ENCODE measurements at places on chromosomes 3 and 15. TPM values are rescaled to one million over a fixed set of nuclear protein-coding genes. Genes with fewer than 3 reads are reported as not detected.

DNA sequence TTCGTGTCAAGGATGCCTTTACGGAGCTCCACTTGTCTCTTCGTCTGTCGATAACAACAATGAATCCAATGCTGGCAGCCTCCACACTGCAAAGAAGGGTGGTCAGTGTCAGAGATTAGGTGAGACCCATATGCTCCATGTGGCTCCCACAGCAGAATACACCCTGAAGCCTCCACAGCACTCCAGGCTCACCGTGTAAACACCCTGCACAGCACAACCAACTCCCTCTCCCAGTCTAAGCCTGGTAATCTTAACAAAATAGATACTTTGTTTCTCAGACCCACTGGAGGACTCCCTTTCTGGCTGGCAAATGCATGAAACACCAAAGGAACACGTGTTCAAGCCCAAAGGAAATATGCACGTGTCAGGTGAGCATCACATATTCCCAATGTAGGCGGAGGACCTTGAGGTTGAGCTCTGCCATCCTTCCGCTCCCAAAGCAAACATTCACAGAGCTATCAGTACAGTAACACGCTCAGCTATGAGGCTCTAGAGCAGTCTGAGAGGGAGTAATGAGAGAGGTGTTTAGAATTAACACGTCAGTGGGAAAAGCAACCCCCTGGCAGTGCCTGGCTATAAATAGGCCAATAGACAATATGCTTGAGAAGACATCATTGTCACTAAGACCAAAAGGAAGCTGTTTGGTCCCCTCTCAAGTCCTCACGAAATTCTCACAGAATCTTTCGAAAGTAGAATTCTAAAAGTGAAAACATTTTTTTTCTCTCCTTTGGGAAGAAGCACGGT lies 86.7 kb downstream of the MCF2L2 start:
- peaks cover 5% of the 10 kb centered on the region for H3K36me3 ChIP-seq
- H3K4me1 ChIP-seq = peaks cover 6% of the 10 kb centered on the region
- H3K4me3 ChIP-seq = no peak overlapping the region
- DNase-seq = no peak
- H3K27me3 ChIP-seq = peaks cover 12% of the 10 kb centered on the region
- H3K27ac ChIP-seq = no peak overlapping the region

DNA sequence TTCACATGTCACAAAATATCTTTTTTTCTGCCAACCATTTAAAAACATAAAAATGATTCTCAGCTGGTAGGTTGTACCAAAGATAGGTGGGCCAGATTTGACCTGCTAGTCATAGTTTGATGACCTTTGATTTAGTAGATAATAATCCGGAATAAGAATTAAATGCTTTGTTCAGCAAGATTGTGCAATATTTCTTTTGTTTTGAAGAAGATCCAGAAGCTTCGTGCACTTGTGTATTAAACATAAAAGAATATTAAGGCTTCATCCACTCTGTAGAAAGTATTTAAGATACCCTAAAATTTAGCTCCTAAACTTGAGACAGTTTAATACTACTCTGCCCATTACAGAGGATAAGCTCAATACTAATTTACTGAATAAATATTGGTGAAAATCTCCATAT lies 258.4 kb downstream of the ADAMTSL3 start:
- DNase-seq = no peak
- H3K27ac ChIP-seq = no peak overlapping the region
- H3K4me3 ChIP-seq = no peak overlapping the region
- no peaks in the 10 kb centered on the region for H3K4me1 ChIP-seq
- peaks cover 4% of the 10 kb centered on the region for H3K27me3 ChIP-seq

DNA sequence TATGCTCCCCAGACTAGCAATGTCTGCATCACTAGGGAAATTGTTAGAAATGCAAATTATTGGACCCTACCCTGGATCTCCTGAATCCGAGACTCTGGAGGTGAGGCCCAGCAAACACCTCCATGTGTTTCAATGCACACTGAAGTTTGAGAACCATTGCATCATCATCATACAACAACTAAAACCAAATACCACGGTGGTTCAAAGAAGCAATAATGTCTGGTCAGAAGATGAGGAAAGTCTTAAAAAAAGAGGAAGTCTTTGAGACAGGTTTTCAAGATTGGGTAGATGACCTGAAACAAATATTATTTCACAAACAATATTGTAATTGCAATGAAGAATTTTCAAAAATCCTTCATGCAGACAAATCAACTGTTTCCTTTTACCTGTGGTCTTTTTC lies 60.3 kb upstream of the TRA2B start:
- no peak overlapping the region for H3K27ac ChIP-seq
- DNase-seq = no peak
- peaks cover 34% of the 10 kb centered on the region for H3K27me3 ChIP-seq
- H3K4me3 ChIP-seq = no peak overlapping the region

DNA sequence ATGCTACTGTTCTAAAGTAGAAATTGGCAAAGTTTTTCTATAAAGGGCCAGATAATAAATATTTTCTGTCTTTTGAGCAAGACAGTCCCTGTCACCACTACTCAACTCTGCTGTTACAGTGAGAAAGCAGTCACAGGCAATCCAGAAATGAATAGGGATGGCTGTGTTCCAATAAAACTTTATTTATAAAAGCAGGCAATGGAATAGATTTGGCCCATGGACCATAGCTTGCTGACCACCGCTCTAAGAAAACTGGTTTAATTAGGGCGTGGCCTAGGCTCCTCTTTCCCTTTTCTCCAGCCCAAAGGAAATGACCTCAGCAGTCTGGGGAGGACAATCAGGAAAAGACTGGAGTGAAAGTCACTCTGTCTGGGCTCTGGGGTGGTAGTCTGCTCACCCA lies 183.8 kb downstream of the MEGF11 start:
- H3K27ac ChIP-seq = no peak overlapping the region
- no peaks in the 10 kb centered on the region for H3K4me1 ChIP-seq
- no peak for DNase-seq
- no peaks in the 10 kb centered on the region for H3K36me3 ChIP-seq
- no peak overlapping the region for H3K4me3 ChIP-seq

- no peak for DNase-seq
- no peak overlapping the region for H3K27ac ChIP-seq
- H3K27me3 ChIP-seq = peaks cover 35% of the 10 kb centered on the region
Measured at GRCh38 chr3:194683380-194683779, 2.3 kb upstream of the FAM43A start.

GRCh38 chr3:101574388-101575112 lies 570 bp downstream of the PCNP start:
- DNase-seq = peak; percentile 88
- peak overlapping the region; percentile 94 for H3K4me3 ChIP-seq
- H3K27ac ChIP-seq = peak overlapping the region; percentile 95
- no peaks in the 10 kb centered on the region for H3K27me3 ChIP-seq
- H3K36me3 ChIP-seq = peaks cover 29% of the 10 kb centered on the region

GRCh38 chr3:117660941-117661817 lies 951.6 kb downstream of the TUSC7 start:
- no peaks in the 10 kb centered on the region for H3K36me3 ChIP-seq
- no peaks in the 10 kb centered on the region for H3K27me3 ChIP-seq
- no peak overlapping the region for H3K27ac ChIP-seq

RIOX2 gene
- total RNA-seq = 87.7 TPM

C3orf70 gene
- total RNA-seq = 0.05 TPM

GOLGA8S gene
- total RNA-seq = 0.07 TPM

All from activated CD4-positive, alpha-beta T cell treated with anti-CD3 and anti-CD28 coated beads, Interleukin-2, amount 10 ng/mL, durations not matched to agents 24 days and 14 days (primary cell).